ENCODE measurements at places on chromosomes 6 and 20.
A peak's percentile ranks its signal among the peaks of the same experiment; 100 is the strongest.

DNA sequence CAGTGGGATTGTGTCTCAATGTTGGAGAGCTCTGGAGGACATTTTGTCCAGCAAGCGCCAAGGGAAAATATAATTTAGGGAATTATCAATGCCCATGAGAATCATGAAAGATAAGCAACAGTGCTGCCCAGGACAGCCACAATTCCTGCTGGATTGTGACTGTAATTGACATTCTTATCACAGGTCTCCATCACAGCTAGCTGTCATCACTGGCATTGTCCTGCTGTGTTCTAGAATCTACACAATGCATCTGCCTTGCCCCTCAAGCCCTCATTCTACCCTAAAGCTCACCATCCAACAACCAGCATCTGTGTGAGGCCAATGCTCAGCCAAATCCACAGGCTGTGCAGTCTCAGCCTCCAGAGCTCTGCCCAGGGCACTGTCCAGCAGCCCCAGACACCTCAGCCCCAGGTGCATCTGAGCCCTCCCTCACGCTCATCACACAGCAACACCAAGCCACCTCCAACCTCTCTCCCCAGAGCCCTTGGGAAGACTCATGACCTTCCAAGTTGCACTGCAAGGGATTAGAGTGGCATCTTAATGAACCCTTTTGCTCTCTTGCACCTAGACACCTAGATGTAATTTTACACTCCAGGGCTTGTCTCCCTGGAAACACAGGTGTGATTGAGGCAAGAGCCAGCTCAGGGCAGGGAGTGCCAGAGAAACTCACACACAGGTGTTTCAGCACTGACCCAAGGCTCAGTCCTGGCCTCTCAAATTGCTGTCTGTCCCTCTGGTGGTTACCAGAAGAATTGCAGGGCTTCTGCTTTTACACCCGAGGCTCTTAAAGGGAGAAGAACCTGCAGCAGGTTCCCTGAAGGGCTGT, 85.2 kb upstream of the PHACTR3 start:
- no peak overlapping the region for H3K27ac ChIP-seq
- H3K4me3 ChIP-seq: no peak overlapping the region
- no peaks in the 10 kb centered on the region for H3K4me1 ChIP-seq

DNA sequence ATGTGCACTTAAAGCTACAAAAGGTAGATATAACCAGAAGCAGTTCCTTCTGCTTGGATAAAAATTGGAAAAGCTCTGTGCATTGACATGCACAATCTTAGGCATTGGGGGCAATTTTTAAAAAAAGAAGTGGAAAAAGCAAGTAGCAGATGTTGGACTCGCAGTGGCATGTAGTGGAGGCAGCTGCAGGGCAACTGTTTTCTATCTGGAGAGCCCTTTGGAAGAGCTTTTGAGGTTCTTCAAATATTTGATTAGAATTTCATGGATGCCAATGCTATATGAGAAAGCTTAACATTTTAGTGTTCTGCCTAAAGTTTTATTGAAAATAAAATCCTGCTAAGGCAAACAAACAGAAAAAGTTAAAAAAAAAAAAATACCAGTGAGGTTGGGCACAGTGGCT, 388.3 kb upstream of the RNF217 start:
- H3K36me3 ChIP-seq: no peaks in the 10 kb centered on the region
- H3K4me1 ChIP-seq: no peaks in the 10 kb centered on the region
- no peak for DNase-seq

GRCh38 chr6:108268845-108269244, 8.0 kb upstream of the SNX3 start:
- no peaks in the 10 kb centered on the region for H3K4me1 ChIP-seq
- no peaks in the 10 kb centered on the region for H3K27me3 ChIP-seq
- H3K36me3 ChIP-seq: no peaks in the 10 kb centered on the region

GRCh38 chr6:157711060-157711459, 112.0 kb upstream of the SNX9 start:
- peaks cover 2% of the 10 kb centered on the region for H3K27me3 ChIP-seq
- H3K27ac ChIP-seq: 0 out of 2 replicates have a peak overlapping the region, but pooled peaks have one; percentile 38
- no peaks in the 10 kb centered on the region for H3K36me3 ChIP-seq
- no peak overlapping the region for H3K4me3 ChIP-seq
- H3K4me1 ChIP-seq: peaks cover 5% of the 10 kb centered on the region
- DNase-seq: no peak

DNA sequence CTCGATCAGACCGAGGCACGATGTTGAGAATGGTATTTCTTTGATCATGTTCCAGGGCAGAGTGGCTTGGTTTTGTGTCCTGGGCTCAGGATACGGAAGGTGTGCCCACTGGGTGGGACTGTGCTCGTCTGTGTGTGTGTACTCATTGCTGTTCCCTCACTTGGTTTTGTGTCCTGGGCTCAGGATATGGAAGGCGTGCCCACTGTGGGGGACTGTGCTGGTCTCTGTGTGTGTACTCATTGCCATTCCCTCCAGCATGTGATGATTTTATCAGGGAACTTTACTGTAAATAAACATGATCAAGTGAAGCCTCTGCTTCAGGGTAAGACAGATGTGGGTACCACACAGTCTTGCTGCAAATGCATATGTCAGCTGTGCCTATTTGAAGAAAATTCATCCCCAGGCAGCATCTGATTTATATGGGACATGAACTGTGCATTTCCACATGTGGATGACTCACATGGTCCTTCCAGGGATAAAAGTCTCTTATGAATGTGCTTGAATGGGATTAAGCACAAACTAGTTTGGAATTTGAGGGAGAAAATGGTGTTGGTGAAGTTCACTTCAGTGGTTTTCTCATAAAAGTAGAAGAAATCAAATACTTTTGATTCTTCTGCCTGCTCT, 274.3 kb downstream of the QKI start:
- DNase-seq: no peak
- H3K4me3 ChIP-seq: no peak overlapping the region
- no peaks in the 10 kb centered on the region for H3K36me3 ChIP-seq
- no peaks in the 10 kb centered on the region for H3K27me3 ChIP-seq

GRCh38 chr6:39339868-39340550, 17.5 kb upstream of the KCNK16 start:
- H3K36me3 ChIP-seq: no peaks in the 10 kb centered on the region
- no peaks in the 10 kb centered on the region for H3K27me3 ChIP-seq
- peaks cover 9% of the 10 kb centered on the region for H3K4me1 ChIP-seq
- DNase-seq: no peak

DNA sequence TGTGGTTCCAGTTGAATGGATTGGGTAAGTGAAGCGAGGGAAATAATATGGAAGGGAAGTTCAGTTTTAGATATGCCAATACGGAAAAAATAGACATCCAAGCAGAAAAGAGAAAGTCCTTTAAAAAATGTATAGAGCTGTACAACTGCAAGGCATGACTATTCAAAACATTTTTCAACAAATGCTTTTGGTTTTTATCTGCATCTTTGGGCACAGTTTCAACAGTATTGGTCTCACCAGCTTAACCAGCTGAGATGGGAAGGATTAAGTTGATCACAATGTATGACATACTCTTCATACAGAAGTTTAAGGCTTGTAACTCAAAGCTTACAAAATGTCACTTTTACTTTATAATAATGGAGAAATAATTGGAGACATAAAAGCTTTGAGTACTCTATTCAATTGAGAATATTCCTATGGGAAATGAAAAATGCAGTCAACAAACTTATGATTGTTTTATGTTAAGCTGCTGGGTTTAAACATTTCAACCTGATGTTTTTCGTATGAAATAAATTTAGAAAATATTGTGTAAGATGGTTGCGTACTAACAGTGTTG, 16.3 kb upstream of the UTRN start:
- H3K27me3 ChIP-seq: no peaks in the 10 kb centered on the region
- peaks cover 11% of the 10 kb centered on the region for H3K4me1 ChIP-seq
- H3K27ac ChIP-seq: no peak overlapping the region
- H3K4me3 ChIP-seq: no peak overlapping the region

DNA sequence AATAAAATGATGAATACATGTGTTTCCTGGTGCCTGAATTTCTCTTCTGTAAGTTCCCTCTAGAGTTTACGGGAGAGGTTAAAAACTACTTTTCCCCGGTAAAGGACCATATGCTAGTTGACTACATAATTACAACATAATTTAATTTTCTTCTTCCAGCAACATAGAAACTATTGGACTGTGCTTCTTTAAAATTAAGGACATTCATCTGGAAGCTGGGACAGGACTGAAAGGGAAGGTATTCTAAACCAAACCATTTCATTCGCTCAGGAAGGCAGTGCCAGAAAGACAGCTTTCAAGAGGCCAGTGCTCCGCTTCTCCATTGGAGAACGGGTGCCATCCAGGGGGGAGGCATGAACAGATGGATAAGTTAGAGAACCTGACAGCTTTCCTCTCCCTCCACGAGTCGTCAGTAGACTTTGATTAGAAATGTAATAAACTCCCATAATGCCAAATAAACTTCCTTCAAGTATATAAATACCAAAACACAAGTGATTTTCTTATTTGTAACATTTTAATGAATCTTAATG, 458.0 kb upstream of the SOX4 start:
- H3K27ac ChIP-seq: no peak overlapping the region
- H3K27me3 ChIP-seq: no peaks in the 10 kb centered on the region
- no peaks in the 10 kb centered on the region for H3K36me3 ChIP-seq
- H3K4me1 ChIP-seq: peaks cover 14% of the 10 kb centered on the region
- H3K4me3 ChIP-seq: no peak overlapping the region
- no peak for DNase-seq

DNA sequence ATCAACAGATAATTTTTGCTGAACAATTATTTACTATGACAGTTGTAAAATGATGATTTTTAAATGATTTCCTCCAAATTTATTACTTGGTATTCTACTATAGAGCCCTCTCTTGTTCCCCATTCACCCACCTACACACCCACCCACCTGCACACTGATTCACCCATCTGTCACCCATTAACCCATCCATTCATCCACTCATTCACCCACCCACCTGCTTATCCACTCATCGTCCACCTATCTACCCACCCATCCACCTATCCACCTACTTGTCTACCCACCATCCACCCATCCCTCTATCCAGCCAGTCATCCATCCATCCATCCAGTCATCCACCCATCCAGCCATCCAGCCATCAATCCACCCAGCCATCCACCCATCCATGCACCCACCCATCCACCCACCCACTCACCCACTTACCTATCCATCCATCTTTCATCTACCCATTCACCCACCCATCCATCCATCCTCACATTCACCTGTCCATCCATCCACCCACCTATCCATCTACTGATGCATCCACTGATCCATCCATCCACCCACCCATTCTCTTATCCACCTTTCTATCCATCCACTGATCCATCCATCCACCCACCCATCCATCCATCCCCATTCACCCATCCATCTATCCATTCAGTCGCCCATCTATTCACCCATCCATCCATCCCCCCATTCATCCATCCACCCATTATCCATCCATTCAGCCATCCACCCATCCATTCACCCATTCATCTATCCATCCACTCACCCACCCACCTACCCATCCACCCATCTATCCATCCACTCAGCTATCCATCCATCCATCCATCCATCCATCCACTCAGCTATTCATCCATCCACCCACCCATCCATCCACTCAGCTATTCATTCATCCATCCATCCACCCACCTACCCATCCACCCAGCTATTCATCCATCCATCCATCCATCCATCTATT, 72.0 kb downstream of the SYNJ2 start:
- no peaks in the 10 kb centered on the region for H3K4me1 ChIP-seq
- no peaks in the 10 kb centered on the region for H3K27me3 ChIP-seq
- no peak for DNase-seq
- no peaks in the 10 kb centered on the region for H3K36me3 ChIP-seq

DNA sequence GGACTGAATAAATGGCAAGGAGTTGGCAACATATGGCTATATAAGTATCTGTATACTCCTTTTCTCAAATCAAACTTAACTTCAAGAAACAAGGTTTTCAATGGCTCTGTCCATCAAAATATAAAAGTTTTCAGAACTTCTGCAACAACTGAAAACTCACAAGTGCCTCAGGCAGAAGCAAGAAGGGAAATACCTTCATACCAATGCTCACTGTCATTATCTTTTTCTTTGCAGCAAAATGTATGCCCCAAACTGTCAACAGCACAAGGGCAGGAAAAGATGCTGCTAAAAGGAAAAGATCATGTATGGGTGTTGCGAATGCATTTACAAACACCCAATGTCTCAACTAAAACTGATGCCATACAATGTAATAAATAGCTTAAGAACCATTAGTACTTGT, 45.9 kb downstream of the PTPRK start:
- H3K4me3 ChIP-seq: no peak overlapping the region
- no peaks in the 10 kb centered on the region for H3K36me3 ChIP-seq
- H3K4me1 ChIP-seq: no peaks in the 10 kb centered on the region
- no peak for DNase-seq
- H3K27ac ChIP-seq: no peak overlapping the region

- H3K4me1 ChIP-seq: no peaks in the 10 kb centered on the region
- no peak overlapping the region for H3K4me3 ChIP-seq
- H3K27ac ChIP-seq: no peak overlapping the region
- DNase-seq: no peak
- H3K27me3 ChIP-seq: no peaks in the 10 kb centered on the region
- no peaks in the 10 kb centered on the region for H3K36me3 ChIP-seq
These were observed 346.8 kb upstream of the ARID1B start for GRCh38 chr6:156430386-156430785.

- H3K4me1 ChIP-seq: peaks cover 2% of the 10 kb centered on the region
- H3K27ac ChIP-seq: no peak overlapping the region
- no peak overlapping the region for H3K4me3 ChIP-seq
- no peaks in the 10 kb centered on the region for H3K36me3 ChIP-seq
- no peaks in the 10 kb centered on the region for H3K27me3 ChIP-seq
These were observed 2.6 kb downstream of the MAN1A1 start for GRCh38 chr6:119346936-119347335.

DNA sequence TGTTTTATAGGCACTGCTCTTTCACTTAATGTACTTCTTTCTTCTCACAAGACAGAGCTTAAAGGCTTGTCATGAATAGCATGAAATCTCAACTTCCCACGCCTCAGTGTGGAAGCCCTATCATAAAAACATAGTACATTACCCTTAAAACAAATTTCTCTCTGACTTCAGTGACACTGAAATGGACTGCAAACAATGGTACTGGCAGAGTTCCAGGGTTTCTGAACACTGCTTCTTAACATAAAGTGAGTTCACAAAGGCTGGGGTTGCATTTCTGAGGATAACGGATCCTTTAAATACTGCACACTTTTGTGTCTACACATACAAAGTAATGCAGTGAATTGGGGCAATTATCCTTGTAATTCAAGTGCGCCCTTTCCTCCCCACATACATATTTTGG, 32.3 kb upstream of the PLEKHG1 start:
- DNase-seq: no peak
- no peaks in the 10 kb centered on the region for H3K27me3 ChIP-seq

GRCh38 chr20:60966766-60967165, 285.3 kb upstream of the CDH4 start:
- H3K36me3 ChIP-seq: no peaks in the 10 kb centered on the region
- no peak overlapping the region for H3K27ac ChIP-seq
- no peaks in the 10 kb centered on the region for H3K27me3 ChIP-seq

GRCh38 chr6:114430534-114431124, 87.8 kb upstream of the HS3ST5 start:
- no peaks in the 10 kb centered on the region for H3K27me3 ChIP-seq
- peaks cover 6% of the 10 kb centered on the region for H3K4me1 ChIP-seq
- DNase-seq: no peak
- no peak overlapping the region for H3K4me3 ChIP-seq
- H3K27ac ChIP-seq: 0 out of 2 replicates have a peak overlapping the region, but pooled peaks have one; percentile 2

GRCh38 chr6:54255886-54256285, 52.4 kb upstream of the TINAG start:
- no peaks in the 10 kb centered on the region for H3K36me3 ChIP-seq
- no peak overlapping the region for H3K4me3 ChIP-seq
- H3K27ac ChIP-seq: no peak overlapping the region
- no peaks in the 10 kb centered on the region for H3K4me1 ChIP-seq
